Peyer's patch (tissue), 4 donors: ENCODE measurements at places on chromosomes 12 and 14.

- DNase-seq = no peak
These were observed 67.5 kb downstream of the TMX1 start for GRCh38 chr14:51307551-51307950.

DNA sequence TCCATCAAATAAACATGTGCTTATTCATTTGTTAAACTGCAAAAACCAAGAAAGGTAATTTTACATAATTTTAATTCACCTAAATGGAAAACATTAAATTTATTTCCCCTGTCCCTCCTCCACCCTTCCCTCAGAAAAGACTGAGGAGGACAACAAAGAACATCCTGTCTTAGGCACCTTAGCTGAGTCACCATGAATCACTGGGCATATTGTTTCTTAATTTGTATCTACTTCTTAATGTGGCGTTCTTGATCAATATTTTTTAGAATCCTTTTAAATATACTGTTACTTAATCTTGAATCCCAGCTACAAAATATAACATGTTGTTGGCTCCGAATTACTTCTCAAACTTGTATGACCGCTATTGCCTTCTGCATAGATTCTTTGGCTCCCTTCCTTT is 23.5 kb downstream of the SIX6 start:
- DNase-seq = no peak

DNA sequence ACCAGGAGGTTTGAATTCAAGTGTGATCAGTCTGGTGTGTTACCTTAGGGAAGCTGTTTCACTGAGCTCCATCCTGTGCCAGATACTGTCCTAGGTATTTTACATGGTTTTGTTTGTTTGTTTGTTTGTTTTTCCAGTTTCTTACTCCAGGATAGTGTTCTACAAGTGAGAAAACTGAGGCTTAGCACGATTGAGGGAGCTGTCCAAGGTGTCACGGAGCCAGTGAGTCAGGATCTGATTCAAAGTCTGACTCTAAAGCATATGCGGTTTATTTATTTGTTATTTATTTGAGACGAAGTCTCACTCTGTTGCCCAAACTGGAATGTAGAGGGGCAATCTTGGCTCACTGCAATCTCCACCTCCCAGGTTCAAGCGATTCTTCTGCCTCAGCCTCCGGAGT is 79.7 kb upstream of the GNG2 start:
- DNase-seq = no peak

DNA sequence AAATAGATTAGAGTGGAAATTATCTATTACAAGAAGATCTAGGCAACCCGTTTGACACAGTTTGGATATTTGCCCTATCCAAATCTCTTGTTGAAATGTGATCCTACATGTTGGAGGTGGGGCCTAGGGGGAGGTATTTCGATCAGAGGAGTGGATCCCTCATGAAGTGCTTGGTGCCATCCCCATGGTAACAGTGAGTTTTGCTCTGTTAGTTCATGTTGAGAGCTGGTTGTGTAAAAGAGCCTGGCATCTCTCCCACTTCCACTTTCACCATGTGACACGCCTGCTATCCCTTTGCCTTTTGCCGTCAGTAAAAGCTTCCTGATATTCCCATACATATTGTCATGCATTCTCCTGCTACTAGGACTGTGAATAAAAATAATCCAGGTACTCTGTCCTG is 66.4 kb upstream of the FLRT2 start:
- DNase-seq = no peak

- no peak for DNase-seq
These were observed 53.6 kb downstream of the BRMS1L start for GRCh38 chr14:35879654-35880249.

- DNase-seq = no peak
These were observed 344.1 kb upstream of the PDE3A start for GRCh38 chr12:20024194-20024593.

DNA sequence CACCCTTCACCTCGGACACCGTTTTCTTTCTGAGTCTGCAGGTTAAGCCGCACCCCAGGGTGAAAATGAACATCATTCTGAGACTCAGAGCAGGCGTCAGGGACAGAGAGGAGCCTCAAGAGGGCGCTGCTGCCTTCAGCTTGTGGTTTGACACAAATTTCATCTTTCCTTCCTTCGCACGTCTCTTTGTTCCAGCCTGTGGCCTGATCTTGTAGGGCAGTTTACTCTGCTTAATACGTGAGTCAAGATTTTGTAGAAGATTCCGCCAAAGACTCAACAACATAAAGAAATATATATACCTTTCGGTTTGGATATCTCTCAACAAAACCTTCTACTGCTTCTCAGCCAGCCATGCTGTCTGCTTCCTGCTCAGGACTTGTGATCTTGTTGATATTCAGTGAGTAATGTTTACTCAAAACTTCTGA is 329.3 kb upstream of the OR4E1 start:
- DNase-seq = no peak

- DNase-seq = no peak
These were observed 15.3 kb downstream of the GRIP1 start for GRCh38 chr12:66663611-66664010.

GRCh38 chr12:115650026-115650425 is 627.5 kb downstream of the MED13L start:
- no peak for DNase-seq

- DNase-seq = no peak
These were observed at the start of gene STRN3 for GRCh38 chr14:31026077-31026449. TSS of gene STRN3 (minus strand) at chr14:31026379. CDS start at chr14:31026185, 194 bp downstream.

DNA sequence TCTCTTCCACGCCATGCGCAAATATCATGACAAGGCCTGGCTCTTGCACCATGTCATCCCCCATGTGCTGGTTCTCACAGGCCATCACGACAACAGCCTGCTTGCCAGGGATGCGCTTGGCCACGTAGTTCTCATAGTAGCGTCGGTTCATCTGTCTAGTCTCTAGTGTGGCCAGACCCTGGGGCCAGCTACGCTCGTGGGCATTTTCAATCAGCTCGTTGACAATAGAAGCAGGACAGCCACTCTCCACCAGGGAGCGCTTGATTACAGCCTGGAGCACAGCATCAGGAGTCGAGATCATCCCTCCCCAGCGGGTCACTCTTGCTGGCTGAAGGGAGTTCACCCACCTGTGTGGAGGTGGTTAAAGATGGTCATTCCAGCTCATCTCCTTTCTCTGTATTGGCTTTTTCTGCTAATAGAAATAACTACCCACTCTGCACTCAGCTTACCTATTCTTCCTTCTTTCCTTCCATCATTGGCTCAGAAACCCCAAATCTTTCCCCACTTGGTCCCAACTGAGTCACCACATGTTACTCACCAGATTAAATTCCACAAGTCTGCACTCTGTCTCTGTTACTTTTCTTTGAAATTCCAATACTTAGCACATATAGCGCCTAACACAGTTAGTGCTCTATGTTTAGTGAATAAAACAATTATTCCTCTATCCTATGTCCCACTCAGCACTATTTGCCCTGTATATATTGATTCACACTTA is 15.1 kb downstream of the RNF41 start:
- peak; percentile 67 for DNase-seq

DNA sequence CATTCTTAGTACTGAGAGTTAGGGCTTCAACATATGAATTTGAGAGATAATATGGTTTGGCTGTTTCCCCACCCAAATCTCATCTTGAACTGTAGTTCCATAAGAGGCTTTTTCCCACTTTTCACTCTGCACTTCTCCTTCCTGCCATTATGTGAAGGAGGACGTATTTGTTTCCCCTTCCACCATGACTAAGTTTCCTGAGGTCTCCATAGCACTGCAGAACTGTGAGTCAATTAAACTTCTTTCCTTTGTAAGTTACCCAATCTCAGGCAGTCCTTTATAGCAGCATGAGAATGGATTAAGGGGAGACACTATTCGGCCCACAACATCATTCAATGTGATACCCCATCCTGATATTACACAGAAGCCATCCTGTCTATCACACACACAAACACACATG is 36.8 kb upstream of the ALG10B start:
- no peak for DNase-seq

DNA sequence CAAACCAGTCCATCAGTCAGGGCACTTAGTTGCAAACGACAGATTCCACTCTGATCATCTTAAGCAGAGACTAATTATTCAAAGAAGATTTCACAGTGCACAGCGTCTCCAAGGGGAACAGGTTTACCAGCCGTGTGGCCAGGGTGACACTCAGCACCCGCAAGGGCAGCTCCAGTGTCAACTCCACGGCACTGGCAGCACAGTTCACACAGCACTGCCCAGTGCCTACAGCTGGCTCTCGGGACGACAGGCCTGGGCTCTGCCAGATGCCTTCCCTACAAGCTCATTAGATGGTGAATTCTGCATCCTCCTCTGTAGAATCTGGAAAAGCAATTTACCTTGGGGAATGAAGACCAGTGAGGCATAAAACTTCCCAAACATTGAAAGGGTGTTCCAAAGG is 4.9 kb downstream of the OR10P1 start:
- no peak for DNase-seq

GRCh38 chr14:70881549-70882177 is 25.6 kb upstream of the PCNX1 start:
- DNase-seq = no peak

- no peak for DNase-seq
These were observed 11.4 kb upstream of the ATP2A2 start for GRCh38 chr12:110269622-110270124.

- DNase-seq = peak; percentile 21
These were observed 62.8 kb downstream of the BEGAIN start for GRCh38 chr14:100524233-100524932.

- no peak for DNase-seq
These were observed 64.9 kb downstream of the RIC8B start for GRCh38 chr12:106839333-106839732.

GRCh38 chr12:10756194-10756593 is 33.1 kb upstream of the YBX3 start:
- no peak for DNase-seq

DNA sequence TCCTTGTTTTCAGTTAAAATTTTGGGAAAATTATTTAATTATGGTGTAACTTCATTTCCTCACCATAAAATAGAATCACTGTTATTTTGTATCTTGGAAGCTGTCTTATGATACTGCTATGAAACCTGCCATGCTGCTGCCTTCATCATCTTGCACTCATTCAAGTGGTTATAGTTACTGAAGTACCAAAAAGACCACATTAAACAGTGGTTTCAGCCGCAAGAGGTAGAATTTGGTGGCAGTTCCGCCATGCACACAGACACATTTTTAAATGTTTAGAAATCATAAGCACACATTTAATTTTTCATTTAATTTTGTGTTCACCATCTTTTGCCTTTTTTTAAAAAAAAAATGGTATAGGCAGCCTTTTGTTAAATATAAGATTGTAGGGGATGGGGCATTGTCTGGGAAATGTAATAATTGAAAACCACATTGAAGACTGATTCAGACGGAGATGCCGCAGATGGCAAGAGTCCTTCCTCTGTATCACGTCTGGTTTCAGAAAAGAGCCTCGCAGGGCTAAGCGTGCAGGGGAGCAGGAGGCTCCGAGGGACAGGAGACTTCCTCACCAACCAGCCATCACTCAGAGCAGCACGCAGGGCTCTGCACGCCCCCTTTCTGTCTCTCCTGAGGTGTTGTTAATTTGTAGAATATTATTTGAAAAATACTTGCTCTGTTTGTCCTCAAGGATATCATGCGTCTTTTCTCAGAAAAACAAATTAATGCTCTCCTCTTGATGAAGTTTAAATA is 115.2 kb upstream of the PELI2 start:
- no peak for DNase-seq
